ENCODE measurements at places on chromosomes 1 and 21. TPM values are rescaled to one million over a fixed set of nuclear protein-coding genes. Genes with fewer than 3 reads are reported as not detected.

- DNase-seq: no peak
These were observed 74.7 kb downstream of the NTPCR start for GRCh38 chr1:233025157-233025556.

DNA sequence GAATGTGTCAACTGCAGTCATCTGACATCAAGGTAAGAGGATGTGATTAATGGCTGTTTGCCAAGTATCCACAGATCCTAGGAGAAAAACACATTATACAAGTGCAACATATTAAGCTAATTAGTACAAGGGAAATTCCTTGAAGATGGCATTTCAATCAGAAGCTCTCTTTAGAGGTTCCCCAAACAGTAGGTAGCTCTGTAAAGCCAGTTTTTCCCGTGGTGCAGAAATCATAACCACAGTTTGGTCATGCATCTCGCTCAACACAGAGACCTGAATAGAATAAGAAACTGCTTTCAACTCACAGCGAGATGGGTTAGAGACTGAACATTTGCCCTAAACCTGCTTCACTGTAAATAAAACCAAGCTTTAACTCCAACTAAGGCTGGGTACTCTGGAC is 230.5 kb upstream of the CAMK1G start:
- DNase-seq: no peak

- no peak for DNase-seq
These were observed 333.0 kb downstream of the PAPPA2 start for GRCh38 chr1:176795929-176796328.

DNA sequence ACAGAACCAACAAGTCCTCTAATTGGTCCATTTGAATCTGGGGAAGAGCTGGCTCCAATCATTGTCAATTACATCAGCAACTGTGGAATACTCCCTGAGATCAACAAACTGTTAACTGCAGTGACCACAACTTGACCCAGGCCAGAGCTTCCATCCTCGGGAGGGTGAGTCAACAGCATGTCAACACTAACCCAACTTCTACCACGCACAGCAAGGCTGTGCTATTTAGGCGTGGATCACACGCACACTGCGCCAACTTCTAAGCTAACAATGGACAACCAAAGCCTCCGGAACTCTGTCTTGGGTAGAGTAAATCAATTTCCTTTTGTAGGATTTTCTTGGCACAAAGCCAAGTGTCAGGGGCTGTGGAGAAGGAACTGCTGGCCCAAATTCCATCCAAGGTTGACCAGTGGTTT is 30.4 kb downstream of the APP start:
- no peak for DNase-seq

The SPRR2D gene
- polyA plus RNA-seq: not detected

GRCh38 chr1:1291548-1292441 is 11.6 kb downstream of the SCNN1D start:
- DNase-seq: peak; percentile 71
